ENCODE measurements at places on chromosomes 2 and 18. TPM values are rescaled to one million over a fixed set of nuclear protein-coding genes. Genes with fewer than 3 reads are reported as not detected.
A peak's percentile ranks its signal among the peaks of the same experiment; 100 is the strongest.

- H3K4me1 ChIP-seq = no peaks in the 10 kb centered on the region
- H3K4me3 ChIP-seq = no peak overlapping the region
- H3K36me3 ChIP-seq = no peaks in the 10 kb centered on the region
- peak; percentile 7 for DNase-seq
- H3K27ac ChIP-seq = no peak overlapping the region
Observed at GRCh38 chr2:170905864-170906263, 23.2 kb upstream of the GORASP2 start.

GRCh38 chr2:69619725-69620124 is 23.8 kb downstream of the AAK1 start:
- H3K36me3 ChIP-seq = no peaks in the 10 kb centered on the region
- H3K4me3 ChIP-seq = no peak overlapping the region
- no peak overlapping the region for H3K27ac ChIP-seq
- H3K27me3 ChIP-seq = no peaks in the 10 kb centered on the region

DNA sequence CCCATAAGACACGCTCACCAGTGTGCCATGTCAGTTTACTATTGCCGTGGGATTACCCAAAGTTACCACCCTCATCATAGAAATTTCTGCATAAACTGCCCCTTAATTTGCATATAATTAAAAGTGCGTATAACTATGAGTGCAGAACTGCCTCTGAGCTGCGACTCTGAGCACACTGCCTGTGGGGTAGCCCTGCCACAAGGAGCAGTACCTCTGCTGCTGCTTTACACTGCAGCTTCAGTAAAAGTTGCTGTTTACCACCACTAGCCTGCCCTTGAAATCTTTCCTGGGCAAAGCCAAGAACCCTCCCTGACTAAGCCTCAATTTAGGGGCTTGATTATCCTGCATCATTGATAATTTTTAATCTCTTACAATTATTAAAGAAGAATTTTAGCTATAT is 213.9 kb upstream of the MAP2 start:
- H3K27me3 ChIP-seq = no peaks in the 10 kb centered on the region
- no peak overlapping the region for H3K4me3 ChIP-seq
- no peaks in the 10 kb centered on the region for H3K4me1 ChIP-seq
- no peak for DNase-seq
- H3K36me3 ChIP-seq = no peaks in the 10 kb centered on the region

DNA sequence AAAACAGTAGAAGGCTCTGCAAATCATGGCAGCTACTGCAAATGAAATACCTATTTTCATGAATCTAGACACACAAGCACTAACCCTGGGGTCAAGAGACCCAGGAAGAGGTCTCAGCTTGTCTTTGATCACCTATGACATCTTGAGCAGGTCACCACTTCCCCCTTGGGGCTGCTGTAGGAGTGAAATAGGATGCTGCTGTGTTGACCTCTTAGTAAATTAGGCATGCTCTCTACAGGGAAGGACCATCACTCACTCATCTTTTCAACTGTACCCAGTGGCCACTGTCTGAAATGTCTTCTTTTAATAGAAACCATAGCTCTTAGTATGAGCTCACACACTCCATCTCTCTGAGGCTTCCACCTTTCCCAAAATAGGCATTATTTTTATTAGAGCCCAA is 83.8 kb downstream of the NCK2 start:
- no peaks in the 10 kb centered on the region for H3K36me3 ChIP-seq
- no peaks in the 10 kb centered on the region for H3K27me3 ChIP-seq
- H3K27ac ChIP-seq = no peak overlapping the region
- H3K4me1 ChIP-seq = no peaks in the 10 kb centered on the region

GRCh38 chr2:205835923-205836322 is 153.6 kb downstream of the NRP2 start:
- H3K4me3 ChIP-seq = no peak overlapping the region
- no peak overlapping the region for H3K27ac ChIP-seq
- peaks cover 17% of the 10 kb centered on the region for H3K4me1 ChIP-seq
- no peak for DNase-seq
- H3K27me3 ChIP-seq = no peaks in the 10 kb centered on the region
- H3K36me3 ChIP-seq = no peaks in the 10 kb centered on the region

MAP3K19 gene
- polyA plus RNA-seq = not detected

L3MBTL4 gene
- polyA plus RNA-seq = 3.2 TPM

SRD5A2 gene
- polyA plus RNA-seq = 0.03 TPM
